ENCODE measurements at places on chromosomes 7 and 10. TPM values are rescaled to one million over a fixed set of nuclear protein-coding genes. Genes with fewer than 3 reads are reported as not detected.

AP5Z1 gene
- 21.9 TPM for total RNA-seq

CRHR2 gene
- 0.09 TPM for total RNA-seq

OPALIN gene
- total RNA-seq: not detected

SFXN2 gene
- total RNA-seq: 2.6 TPM

AEBP1 gene
- 42.7 TPM for total RNA-seq

CDHR3 gene
- total RNA-seq: 2.5 TPM

PPP1R9A gene
- total RNA-seq: 1.9 TPM

PIP gene
- total RNA-seq: not detected

ASB10 gene
- not detected for total RNA-seq

- no peak for DNase-seq
Measured at GRCh38 chr10:106380706-106381105, 783.8 kb downstream of the SORCS1 start.

DNA sequence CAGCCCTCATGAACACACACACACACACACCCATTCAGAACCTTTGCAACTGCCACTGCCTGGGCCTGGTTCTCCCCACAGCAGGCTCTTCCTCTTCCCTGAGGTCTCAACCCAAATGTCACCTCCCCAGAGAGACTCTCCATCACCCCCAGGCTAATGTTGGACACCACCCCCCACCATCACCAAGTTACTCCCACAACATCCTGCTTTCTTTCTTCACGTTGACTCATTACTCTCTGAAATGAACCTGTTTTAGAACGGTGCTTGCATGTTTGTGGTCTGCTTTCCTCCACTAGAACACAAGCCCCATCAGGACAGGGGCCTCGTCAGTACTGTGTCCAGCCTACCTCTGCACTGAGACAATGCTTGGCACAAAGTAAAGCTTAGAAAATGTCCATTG lies 16.0 kb downstream of the AFAP1L2 start:
- no peak for DNase-seq

DNA sequence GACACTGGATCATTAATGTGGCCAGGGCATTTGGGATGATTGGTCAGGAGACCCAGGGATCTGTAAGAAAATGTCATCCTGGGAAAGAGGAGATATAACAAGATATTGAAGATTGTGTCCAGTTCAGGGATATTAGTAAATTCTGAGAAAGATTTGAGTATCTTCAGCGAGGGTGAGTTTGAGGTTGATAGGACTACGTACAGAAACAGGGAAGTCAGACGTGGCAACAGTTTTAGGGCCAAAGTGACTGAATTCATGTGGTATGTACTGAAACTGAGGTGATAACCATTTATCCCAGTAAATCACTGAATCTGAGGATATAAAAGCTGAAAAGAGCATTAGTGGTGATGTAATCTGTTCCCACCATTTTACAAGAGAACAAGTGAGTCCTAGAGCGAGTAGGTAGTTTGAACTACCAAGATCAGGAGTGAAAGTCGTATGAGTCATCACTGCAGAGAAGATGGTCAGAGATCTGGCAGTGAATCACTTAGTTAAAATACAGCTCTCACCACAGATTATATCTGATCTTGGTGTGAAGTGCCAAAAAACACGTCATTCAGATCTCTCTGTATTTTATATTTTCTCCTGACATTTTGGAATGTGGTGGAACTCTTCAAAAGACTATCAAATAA lies 220.5 kb downstream of the CDK14 start:
- DNase-seq: no peak

- no peak for DNase-seq
Measured at GRCh38 chr10:111824128-111824527, 359.4 kb downstream of the GPAM start.

GRCh38 chr7:101243646-101244374 lies 1.1 kb downstream of the FIS1 start:
- no peak for DNase-seq

DNA sequence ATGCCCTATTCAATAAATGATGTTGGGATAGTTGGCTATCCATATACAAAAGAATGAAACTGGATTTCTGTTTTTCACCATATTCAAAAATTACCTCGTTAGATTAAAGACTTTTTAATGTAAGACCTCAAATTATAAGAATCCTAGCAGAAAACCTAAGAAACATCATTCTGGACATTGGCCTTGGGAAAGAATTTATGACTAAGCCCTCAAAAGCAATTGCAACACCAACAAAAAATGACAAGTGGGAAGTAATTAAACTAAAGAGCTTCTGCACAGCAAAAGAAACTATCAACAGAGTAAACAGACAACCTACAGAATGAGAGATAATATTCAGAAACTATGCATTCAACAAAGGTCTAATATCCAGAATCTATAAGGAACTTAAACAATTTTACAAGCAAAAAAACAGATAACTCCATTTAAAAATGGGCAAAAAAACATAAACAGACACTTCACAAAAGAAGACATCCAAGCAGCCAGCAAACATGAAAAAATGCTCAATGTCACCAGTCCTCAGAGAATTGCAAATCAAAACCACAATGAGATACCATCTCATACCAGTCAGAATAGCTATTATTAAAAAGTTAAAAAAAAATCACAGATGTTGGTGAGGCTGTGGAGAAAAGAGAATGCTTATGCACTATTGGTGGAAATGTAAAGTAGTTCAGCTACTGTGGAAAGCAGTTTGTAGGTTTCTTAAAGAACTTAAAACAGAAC lies 309.8 kb downstream of the AHR start:
- DNase-seq: no peak

DNA sequence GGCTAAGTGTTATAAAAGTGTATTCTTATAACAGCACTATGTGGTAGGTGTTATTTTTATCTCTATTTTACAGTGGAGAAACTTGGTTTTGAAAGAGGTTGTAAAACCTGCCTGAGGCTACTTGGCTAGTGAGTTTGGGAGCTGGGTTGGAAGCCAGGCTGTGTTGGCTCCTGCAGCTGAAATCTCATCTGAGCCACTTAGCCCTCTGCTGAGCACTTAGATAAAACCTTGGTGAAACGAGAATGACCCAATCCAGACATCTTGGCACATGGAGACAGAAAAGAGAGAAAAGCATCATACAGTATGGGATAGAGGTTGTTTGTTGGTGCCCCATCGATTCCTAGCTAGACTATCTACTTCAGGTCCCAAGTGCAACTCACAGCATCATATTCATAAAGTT lies 37.4 kb downstream of the BLNK start:
- DNase-seq: no peak

DNA sequence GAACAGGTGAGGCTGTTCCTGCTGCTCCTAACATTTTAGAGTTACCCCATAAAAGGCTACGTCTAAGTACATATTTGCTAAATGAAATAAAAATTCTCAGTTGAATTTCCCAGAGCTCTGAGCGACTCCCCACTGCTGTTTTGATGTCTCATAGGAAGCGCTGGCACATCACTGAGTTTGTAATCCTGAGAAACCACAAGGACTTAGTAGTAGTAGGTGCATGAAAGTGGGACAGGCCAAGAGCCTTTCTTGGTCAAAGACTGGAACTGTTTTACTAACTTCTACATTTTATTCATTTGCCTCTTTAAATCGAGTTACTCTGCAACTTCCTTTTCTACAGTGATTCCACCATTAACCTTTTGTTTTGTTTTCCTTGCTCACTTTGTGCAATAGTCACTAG lies 85.9 kb downstream of the XPNPEP1 start:
- no peak for DNase-seq

- DNase-seq: no peak
Measured at GRCh38 chr10:131204406-131205152, 106.9 kb downstream of the TCERG1L start.

DNA sequence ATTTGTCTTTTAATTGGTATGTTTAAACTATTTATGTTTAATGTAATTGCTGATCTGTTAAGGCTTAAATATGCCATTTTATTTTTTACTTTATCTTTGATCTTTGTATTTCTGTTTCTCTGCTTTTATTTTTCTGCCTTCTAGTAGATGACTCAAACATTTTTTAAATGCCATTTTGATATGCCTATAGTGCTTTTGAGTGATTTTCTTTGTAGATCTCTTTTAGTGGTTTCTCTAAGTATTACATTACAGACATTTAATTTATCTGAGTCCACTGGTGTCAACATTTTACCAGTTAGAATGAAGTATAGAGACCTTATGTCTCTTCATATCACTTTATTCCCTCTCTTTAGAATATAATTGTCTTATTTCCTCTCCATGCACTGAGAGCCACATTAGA lies 32.7 kb downstream of the IL6 start:
- DNase-seq: no peak

DNA sequence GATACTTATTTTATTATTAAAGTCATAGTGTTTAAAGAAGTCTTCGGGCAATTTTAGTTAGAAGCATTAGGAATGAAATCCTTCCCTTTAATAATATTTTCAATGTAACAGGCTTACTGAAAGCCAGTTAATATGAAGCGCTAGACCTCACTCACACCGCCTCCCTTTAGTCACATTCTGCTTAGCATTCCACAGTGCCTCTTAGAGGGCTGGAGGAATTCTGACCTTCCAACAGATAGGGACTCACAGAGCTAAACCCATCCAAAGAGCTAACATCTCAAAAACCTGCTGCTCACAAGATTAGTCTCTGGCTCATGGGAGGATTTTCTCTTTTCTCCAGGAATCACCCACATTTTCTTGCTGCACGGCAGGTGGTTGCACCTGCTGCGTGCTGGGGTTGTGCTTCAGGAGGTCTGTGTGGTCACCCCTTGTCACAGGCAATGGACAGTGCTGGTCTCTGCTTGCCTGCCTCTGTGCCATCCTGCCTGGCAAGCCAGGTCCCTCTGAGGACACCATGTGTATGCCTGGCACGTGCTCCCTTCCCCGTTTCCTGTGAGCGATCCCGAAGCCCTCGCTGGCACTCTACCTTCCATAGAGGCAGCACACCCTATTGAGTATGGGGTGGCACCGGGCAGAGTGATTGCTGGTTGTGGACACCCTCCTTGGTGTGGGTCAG lies 91.8 kb downstream of the KLF6 start:
- DNase-seq: no peak

GRCh38 chr7:112079673-112080072 lies 126.5 kb downstream of the DOCK4 start:
- DNase-seq: no peak

- DNase-seq: no peak
Measured at GRCh38 chr7:20653636-20654035, 38.2 kb downstream of the ABCB5 start.
